ENCODE measurements at places on chromosomes 1 and 21.

DNA sequence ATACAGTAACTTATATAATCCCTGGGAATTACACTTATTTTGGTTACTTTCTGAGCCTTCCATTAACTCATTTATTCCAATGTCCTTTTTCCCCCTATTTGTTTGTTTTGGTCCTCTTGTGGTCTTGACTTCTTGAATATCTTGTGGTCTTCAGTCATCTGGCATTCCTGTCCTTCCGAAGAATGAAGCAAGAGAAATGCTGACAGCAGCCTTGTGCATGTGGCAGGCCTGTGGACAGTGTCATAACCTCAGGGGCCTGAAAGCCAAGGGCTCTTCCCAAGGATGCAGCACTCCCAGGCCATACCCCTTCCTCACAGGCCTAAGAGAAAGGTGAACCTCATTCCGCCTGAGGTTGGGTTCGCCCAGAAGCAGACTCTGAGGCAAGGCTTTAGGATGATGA is 470.2 kb downstream of the DISC1 start:
- no peak for DNase-seq

GRCh38 chr1:22139817-22140216 is 3.1 kb downstream of the WNT4 start:
- DNase-seq = no peak

DNA sequence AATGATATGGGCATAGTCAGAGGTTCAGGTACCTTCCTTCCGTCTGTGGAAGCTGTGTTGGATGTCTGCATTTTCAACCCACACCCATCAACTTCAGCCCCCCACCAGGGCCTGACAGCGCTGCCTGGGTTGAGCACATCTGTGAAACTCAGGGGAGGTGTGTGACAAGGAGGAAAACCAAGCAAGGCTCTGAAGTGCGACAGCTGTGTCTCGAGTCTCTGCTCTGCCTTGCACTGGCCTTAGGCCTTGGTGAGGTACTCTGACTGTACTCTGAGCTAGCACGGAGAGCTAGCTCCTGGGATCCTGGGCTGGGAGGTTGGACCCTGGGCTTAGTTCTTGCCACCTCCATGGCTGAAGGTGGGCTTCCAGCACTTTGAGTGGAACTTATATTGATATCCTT is 9.1 kb downstream of the VANGL2 start:
- no peak for DNase-seq

- DNase-seq = no peak
These were observed 40.6 kb downstream of the OPTC start for GRCh38 chr1:203534526-203534925.

GRCh38 chr21:45833414-45833813 is 148.2 kb upstream of the COL6A1 start:
- DNase-seq = no peak

- no peak for DNase-seq
These were observed 70.9 kb downstream of the PRDM16 start for GRCh38 chr1:3139871-3140361.

DNA sequence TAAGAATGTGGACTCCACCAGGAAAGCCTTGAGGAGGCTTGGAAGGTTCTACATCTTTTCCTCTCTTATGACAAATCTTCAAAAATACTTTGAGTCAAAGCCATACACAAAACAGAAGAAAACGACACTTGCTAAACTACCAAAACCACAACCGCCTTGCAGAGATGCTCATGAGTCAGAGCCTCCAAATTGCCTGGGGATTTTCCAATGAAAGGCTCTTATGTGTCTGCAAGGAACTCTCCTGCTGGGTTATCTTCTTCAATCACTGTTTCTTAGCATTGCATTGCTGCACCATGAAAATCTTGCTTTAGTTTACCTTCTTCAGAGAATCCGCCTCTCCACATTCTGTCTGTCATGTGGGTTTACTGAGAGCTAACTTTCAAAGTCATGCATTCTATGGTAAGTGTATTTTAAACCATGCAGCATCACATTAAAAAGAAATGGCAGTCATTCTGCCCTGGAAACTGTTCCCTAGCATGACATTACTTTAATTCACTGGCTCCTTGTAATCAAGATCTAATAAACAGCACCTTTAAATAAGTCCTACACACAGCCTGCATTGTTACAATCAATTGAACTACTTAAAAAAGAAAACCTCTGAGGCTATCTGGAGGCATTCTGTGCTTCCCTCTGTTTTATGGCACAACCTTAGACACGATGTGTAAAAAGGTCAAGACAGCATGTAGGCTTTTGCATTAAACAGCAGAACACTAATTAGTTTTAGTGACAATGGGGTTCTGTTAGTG is 210.0 kb upstream of the FOXD3 start:
- DNase-seq = no peak

GRCh38 chr1:154316704-154317103 is 4.2 kb upstream of the AQP10 start:
- DNase-seq = no peak
